ENCODE measurements at places on chromosomes 1 and 21.

DNA sequence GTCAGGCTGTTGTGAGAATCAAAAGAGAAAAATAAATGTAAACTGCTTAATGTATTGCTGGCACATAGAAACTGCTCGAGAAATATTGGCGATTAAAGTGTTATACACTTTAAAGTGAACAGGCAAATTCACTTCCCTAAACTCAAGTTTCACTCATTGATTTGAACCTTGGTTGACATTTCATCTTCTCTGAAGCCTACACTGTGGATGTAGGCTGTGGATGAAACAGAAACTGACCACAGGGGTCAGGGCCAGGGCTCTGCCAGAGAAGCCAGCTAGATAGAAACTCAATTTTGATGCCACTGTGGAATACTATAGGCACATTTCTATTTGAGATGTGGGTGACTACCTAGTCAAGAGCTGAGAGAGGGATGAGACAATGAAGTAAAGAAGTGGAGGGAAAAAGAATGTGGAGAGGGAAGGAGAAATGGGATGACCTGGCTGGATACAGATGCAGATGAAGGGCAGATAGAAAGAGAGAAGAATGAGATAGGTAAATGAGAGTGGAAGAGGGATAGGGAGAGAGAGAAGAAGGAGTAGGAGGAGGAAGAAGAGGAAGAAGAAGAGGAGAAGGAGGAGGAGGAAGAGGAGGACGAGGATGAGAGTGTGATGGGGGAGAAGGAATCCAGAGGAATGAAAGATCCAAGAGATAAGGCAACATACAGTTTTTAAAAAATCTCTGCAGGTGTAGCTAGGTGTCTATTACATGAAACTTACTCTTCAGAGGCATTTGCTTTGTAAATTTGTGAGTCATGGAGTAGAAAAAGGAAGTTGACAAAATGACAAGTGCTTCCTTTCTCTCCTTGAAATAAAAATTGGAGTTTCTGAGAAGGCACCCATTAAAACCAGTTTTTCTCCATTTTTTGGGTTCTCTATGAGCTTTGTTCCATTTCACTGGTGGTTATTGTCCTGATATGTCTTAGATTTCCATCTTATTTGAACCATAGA, 17.4 kb upstream of the CD1D start:
- DNase-seq = no peak

DNA sequence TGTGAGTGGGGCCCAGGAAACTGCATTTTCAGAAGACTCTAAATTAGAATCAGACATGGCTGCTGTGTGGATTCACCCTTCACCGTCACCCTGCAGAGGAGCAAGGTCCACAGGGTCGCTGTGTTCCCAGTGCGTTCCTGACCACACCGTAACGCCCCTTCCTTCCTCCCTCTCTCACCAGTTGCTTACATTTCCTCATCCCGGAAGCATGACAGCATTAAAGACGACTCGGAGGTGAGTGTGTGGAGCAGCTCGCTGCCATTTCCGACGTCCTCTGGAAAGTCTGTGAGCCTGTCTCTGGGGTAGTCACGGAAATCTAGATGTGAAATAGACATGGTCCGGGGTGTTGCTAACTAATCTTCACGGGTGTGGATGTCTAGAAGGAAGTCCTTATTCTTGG, 45.9 kb downstream of the FAAP20 start:
- no peak for DNase-seq

DNA sequence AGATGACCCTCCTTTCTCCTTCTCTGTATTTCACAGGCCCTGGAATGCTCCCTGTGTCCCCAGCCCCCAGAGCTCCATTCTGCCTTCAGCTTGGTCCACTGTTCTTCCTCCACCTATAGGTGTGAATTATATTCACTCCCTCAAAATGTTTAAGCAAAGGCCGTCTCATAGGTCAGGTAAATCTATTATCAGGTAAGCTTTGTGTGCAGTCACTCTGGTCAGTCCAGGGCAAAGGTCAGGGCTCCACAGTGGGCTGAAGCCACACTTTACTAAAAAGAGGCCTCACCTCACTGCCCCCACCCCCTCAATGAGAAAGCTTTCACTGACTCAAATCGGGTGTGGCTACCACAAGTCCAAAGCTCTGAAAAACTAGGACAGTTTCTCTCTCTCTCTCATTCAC, 65.9 kb downstream of the DNTTIP2 start:
- no peak for DNase-seq

GRCh38 chr1:116255486-116256285, 117.4 kb upstream of the ATP1A1 start:
- DNase-seq = no peak

- no peak for DNase-seq
Observed at GRCh38 chr1:41610361-41610760, 125.9 kb upstream of the EDN2 start.

GRCh38 chr1:212645546-212646543, 37.3 kb downstream of the ATF3 start:
- no peak for DNase-seq

- DNase-seq = peak; percentile 26
Observed at GRCh38 chr21:40173816-40174215, 306.6 kb downstream of the PCP4 start.

DNA sequence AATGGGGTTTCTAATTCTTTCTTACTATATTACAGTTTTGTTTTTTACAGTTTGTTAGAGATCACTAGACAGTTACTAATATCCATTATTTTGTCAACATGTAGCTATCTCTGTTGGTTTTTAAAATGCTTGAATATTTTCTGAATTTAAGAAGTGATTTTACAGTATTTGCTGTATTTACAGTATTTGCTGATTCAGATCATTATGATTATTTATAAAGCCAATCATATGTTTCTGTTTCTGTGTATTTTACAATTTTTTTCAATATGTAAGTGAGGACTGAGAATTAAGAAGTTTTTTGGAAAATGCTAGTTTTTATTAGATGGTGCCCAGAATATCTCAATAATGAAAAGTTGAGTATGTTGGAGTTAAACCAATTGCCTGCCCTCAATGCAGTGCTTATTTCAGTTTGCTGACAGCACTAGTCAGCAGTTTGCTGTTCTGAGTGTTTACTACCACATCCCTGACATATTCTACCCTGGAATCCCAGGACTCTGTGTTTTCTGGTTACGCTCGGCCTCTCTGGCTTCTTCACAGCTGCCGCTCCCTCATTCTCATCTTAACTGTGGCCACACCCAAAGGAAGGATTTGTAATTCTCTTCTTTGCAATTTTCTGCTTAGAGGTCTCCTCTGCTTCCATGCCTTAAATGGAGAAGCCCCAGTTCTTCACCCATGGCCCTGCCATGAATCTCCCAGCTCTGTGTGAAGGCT, 68.0 kb upstream of the BACH1 start:
- DNase-seq = no peak

GRCh38 chr21:40803101-40803500, 43.9 kb downstream of the DSCAM start:
- no peak for DNase-seq

DNA sequence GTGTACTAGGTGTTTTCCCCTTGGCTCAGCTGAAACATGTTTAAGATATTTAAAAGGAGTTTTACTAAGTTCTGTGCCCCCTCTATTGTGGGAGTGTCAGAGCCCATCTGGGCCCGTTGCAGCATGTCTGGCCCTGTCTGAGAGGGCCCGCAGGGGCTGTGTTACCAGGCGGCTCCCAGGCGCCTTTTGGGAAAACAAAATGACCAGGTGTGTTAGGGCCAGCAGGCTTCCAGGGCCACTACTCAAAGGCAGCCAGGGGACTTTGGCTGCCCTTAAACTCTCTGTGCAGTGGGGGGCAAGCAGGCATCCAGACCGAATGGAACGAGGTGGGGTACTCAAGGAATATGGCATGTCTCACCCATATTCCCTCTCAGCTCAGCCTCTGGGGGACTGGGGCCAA, 111.7 kb downstream of the KCNN3 start:
- no peak for DNase-seq

GRCh38 chr1:97159342-97159741, 437.8 kb downstream of the PTBP2 start:
- no peak for DNase-seq

DNA sequence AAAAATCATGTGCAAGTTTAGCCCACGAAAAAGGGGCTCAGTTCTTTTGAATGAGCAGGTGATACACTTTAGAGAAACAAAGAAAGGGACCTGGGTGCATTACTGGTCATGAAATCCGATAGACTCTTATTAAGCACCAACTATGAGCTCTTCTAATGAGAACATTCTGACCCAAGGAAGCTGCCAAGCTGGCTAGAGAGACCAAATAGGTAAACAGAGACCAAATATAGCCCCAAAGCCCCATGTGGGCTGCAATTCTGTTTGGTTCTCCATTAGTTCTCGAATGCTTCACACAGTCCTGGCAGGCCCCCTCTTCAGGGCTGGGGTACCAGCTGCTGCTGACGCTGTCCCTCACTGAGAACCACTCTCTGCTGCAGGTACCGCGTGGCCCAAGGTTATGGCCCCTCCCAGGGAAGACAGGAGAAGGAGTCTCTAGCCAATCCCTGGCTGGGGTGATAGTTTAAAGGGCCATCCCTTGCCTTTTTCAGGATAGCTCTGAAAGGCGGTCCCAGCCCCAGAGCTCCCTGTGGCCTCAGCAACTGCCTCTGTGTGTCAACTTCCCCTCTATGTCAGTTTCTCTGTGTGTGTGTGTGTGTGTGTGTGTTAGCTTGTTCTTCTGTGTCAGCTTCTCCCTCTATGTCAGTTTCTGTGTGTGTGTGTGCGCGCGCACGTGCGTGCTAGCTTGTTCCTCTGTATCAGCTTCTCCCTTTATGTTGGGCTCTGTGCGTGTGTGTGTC, 7.1 kb upstream of the UBXN10 start:
- no peak for DNase-seq

DNA sequence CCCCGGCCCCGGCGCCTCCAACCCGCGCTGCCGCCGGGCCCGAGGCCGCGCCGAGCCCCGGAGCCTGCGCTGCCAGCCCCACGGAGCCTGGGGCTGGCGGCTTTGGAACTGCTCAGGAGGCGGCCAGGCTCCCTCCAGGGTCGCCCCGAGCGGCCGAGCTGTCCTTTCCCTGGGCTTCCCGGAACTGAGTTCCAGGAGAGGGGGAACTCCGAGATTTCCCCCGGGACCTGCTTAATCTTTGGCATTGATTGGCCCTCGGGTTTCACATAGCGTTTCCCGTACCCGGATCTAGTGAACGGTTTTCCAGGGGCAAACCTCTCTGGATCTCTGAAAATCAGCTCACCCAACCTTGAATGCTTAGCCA, 504 bp downstream of the H6PD start:
- DNase-seq = no peak

- DNase-seq = no peak
Observed at GRCh38 chr1:54595956-54596498, 27.3 kb downstream of the FAM151A start.

DNA sequence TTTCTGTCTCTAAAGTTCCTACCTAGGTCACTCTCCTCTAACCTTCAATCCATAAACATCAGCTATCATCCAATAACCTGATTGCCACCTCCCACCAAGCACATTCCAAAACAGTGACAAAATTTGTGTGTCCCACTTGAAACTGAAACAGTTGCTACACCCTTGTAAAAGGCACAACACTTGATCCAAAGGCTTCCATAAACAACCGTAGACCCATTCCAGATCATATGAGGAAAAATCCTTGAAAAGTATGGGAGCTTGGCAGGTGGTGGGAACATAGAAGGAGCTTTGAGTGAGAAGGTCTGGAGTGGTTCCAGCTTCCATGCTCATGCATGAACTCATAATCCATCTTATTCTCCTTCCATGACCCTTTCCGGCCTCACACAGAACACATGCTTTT, 82.0 kb upstream of the ATP1A1 start:
- no peak for DNase-seq

GRCh38 chr1:30942326-30942963, 33.9 kb upstream of the SDC3 start:
- DNase-seq = no peak

DNA sequence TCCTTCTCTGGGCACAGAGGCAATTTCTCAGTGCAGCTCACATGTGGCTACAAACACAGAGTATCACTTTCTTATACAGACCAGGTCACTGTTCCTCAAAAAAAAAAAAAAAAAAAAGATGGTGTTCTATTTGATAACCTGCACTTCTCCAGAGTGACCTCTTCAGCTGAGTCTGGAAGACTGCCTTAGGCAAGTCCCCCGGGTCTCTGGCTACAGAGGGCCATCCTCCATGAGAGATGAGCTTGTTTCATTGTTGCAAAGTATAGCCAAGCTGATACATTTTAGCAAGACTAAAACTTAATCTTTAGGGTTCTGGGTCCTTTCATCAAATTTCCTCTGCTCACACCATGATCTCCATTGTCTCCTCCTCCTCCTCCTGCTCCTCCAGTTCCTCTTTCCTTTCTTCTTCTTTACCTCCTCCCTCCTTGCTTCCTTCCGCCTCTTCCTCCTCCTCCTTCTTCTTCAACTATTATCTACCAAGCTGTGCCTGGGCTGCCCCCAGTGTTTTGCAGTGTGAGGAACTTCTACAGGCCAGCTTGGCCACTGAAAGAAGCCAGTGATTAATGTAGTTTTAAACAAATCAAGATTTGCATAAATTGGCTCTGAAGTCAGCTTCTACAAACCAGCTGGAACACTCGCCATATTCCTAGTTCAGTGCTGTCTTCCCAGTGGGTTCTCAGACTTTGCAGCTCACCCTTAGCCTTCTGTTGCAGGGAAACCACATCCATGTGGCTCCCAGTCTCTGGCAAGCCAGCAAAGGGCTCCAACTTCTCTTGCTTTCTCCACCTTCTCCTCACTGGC, 139.4 kb downstream of the RUNX1 start:
- no peak for DNase-seq

DNA sequence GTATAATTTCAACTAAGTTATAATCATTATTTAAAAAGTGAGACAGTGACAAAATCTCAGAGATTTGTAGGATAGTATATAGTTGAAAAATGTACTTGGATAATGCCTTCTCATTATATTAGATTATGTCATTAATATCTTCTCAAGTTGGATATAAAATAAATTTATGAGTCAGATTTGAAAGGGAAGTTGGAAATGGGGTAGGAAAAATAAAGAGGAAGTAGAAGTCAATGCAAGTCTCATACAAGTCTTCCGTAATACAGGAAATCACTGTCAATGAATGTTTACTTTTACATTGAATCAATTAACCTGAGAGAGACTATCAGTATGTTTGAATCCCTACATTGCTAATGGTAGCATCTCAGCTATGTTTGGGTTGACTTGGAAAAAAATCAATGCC, 16.2 kb upstream of the RNPC3 start:
- no peak for DNase-seq

GRCh38 chr1:37540036-37540785, 13.9 kb downstream of the SNIP1 start:
- no peak for DNase-seq

- DNase-seq = no peak
Observed at GRCh38 chr1:218330043-218330623, 15.0 kb upstream of the TGFB2 start.

- no peak for DNase-seq
Observed at GRCh38 chr1:62265956-62266935, 53.0 kb downstream of the KANK4 start.
